ENCODE measurements at places on chromosomes 11 and 22.

DNA sequence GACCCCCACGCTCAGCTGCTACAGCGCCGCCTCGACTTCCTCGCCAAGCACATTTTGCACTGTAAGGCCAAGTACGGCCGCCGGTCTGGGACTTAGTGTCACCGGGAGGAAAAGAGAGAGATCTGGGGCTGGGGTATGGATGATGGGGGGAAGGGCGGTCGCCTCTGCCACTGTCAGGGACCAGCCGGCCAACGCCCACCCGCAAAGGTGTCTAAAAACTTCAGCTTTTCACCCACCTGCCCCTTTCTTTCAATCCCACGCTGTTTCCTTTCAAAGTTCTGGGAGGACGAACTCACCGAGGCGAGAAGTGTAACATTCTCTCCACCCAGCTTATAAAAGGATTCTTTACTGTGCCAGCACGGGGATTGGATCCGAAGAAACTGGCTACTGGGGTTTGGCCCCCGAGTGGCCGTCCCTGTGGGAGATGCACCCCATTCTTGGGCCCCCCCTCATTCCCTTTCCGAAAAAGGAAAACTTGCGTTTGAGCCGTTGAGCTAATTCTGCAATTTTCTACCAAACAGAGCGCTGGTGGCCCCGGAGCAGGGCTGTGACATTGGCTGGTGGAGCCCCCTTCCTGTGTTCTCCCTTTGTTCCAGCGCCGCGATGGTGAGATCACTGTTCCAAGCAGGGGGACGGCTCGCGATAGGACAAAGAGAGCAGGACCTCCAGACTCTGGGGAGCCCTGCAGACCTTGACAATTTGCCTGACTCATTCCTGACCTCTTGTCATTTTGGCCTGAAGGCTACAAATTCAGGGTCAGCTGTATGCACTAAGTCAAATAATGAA lies 1.8 kb downstream of the FJX1 start:
- no peak for DNase-seq

- no peak for DNase-seq
Observed at GRCh38 chr22:26751217-26751616, 93.8 kb downstream of the MIAT start.

DNA sequence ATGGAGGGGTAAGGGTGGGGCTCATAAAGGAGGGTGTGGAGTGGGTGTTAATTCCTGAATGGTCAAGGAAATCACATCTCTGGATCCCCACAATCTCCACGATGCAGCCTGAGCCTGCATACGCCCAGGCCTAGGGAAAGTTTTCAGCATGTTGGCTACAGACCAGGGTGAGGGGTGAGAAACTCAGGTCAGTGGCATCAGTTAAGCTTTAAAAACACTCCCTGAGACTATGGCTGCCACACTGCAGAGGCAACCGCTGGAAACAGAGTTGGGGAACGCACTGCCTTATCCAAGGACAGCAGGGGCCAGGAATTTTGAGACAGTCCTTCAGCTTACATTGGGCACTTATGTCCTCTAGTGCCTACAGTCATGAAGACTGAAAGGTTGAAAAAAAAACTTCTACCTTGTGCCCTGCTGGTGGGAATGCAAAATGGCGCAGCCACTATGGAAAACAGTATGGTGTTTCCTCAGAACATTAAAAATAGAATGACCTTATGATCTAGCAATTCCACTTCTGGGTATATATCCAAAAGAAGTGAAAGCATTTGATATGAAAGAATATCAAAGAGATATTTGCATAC lies 19.7 kb downstream of the DKK3 start:
- no peak for DNase-seq

DNA sequence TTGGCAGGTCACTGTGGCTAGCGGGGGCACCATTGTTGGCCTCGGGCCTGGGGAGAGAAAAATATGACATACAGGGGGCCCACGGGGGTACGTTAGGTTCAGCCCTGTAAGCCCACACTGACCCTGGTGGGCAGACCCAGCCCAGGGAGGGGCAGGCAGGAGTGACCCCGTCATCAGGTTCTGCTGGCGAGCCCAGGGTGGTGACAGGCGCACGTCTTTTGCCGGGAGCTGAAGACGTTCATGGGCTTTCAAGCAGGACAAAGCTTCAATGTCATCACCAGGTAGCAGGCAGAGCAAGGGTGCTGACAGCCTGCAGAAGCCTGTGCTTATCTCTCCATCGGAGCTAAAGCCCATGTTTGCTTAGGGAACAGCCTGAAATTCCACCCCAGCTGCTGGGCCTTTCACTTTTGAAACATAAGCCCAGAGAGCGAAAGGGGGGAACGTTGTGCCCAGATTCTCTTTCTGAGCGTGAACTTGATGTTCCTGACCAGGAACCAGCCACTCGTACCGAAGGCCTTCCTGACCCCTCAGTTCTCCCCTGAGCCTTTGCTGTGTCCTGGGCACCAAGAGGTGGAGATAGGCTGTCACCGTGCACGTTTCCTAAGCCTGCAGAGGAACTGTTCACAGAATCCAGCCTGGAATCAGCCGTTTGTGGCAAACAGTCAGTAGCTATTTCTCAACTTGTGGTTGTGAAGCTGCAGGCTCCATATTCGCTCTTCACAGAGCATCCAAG lies 74.0 kb upstream of the ATXN10 start:
- no peak for DNase-seq

DNA sequence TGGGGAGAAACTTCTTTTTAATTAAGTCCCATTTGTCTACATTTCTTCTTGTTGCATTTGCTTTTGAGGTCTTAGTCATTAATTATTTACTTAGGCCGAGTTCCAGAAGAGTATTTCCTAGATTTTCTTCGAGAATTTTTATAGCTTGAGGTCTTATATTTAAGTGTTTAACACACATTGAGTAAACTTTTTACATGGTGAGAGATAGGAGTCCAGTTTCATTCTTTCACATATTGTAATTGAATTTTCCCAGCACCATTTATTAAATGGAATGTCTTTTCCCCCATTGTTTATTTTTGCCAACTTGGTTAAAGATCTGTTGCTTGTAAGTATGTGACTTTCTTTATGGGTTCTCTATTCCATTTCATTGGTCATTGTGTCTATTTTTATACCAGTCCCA lies 1344.0 kb upstream of the RAG2 start:
- DNase-seq = no peak

GRCh38 chr11:117840881-117841550 lies 16.5 kb upstream of the FXYD2 start:
- DNase-seq = no peak

DNA sequence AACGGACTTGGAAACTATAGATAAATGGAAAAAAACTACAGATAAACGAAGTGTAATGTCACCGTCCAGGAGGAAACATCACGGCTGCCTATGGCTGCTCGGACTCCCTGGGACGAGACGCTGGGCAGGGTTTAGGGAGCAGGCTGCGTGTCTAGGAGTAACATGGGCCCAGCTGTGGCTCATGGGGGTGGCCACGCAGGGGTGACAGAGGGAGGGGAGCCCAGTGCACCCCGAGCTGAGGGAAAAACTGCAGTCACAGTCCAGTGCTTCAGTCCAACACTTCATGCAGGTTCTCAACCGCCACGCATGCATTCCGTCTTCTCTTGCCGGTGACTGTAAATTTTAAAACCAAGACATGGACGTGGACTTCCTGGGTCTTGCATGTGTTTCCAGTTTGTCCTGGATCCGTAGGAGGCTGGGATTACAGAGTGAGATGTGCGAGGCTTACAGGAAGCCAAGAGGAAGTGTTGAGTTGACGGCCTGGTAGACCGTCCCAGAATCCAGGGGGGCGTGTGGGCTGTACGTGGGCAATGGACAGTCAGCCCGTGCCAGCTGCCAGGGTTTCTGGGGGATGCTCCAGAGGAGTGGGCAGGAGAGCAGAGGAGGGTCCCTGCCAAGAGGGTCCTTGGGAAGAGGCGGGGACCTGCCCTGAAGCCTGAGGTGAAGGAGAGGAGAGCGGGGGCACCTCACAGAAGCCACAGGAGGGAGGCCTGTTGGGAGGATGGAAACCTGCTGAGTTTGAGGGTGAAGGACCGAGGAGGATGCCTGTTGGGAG lies 691.4 kb downstream of the BRD1 start:
- DNase-seq = no peak

DNA sequence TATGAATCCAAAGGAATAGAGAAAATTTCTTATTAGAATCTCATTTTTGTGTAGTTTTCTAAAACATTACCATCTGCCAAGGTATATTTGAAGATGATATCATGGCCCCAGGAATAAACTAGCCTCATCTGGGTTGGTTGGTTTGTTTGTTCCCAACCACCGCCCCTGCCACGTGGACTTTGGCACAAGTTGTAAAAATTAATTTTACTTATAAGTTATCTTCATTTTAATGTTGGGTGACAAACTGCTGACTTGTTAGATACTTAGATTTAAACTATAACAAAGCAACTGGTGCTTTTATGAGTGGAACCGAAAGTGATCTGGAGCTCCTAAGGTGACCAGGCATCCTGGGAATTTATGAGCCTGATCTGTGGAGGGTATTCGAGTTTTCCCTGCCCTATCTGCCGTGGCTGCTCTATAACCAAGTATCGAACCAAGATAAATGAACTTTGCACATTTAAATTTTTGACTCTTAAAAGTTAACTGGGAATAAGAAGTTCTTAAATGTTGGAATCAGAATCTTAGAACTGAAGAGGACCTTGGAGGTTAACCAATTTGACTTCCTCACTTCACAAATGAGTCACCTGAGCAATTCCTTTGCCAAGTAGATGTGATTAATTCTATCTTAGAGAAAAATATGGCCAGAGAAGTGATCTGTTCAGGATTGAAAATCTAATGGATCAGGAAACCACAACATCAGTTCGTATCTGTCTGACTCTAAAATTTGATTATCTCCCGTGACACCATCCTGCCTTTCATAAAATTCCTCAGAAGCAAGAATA lies 129.1 kb upstream of the ARHGAP42 start:
- DNase-seq = no peak

DNA sequence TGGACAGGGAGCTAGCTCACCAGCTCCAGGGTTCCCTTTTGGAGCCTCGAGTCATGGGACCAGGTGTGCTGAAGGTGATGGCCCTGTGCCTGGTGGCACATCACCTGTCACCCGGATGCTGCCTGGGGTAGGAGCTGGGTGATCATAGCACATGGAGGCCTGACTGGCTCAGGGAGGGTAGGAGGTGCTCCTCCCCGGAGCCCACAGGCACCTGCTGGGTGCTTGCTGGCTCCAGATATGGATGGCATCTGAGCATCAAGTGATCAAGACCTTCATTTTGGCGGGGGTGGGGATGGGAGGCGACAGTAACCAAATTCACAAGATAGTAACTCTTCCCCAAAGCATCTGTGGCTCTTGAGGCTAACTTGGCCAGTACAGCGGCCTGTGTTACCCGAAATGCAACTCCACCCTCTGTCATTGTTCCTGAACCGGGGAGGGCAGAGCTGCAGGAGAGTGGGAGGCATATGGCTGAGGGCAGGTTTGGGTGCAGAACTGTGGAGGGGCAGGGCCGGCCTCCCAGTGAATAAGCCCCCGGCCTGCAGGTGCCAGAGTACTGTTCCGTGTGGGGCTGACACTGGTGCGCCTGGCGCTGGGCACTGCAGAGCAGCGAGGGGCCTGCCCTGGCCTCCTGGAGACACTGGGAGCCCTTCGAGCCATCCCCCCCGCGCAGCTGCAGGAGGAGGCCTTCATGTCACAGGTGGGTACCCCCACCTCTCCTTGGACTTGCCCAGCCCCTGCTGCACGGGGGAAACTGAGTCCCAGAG lies 4.7 kb downstream of the TBC1D10C start:
- DNase-seq = no peak

DNA sequence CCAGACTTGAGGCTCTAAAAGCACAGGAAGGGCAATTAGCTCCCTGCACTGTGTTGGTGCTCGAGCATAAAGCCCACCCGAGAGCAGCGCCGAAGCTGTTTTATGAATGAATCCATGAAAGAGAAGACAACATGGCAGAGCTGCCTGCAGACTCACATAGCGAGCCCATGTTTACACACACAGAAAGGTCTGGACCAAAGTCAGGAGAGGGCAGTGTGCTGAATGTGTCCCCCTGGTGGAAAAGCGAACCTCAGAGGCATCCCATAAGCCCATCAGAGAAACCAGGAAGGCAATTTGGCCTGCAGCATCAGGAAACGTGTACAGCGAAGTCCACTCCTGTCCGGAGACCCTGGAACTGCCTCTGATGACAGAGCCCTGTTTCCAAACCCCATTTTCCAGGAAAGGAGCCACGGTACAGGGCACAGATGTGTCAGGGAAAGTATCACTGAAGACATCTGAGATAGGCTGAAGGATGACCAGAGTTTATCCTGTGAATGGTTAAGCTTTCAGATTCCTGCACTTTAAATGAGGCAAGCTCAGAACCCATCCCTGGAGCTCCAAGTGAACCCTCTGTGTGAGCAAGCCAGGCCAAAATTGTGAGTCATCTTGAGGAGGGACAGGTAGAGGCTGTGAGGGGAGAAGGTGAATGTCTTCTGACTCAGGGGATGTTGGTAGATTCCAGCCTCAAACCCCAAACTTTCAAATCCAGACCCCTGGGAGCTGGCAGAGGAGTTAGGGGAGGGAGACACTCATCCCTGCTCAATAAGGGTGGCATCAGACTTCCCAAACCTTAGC lies 36.9 kb downstream of the CHRDL2 start:
- no peak for DNase-seq

DNA sequence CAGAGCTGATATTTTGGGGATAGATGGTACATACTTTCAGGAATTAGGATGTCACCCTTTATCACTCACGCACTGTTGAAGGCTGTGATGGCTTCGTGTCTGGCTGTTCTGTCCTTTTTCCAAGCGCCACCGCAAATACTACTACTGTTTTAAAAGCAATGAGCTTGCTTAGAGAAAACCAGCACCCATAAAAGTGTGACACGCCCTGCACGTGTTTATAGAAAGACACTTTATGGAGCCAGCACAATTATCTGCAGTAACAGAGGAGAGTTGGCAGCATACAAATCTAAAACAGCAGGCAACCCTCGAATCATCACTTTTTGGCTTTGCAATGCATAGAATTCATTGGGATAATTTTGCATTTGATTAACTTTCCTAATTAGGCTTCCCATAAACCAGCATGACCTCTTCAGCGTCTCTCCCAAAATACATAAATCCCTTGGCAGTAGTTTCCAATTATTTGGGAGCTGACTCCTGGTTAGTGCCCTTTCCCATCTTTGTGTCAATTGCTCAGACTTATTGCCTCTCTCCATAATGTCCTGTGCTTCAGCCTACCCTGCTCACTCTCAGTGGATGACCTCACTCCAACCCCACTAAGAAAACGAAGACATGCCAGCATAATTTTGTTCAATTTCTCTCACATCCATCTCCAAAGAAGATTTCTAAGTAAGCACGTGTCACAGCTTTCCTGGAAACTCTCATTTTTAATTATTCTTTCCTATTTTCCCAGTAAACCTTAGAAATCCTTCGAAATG lies 118.7 kb upstream of the LARGE1 start:
- DNase-seq = no peak

GRCh38 chr11:215581-216037 lies 8.1 kb downstream of the RIC8A start:
- DNase-seq = no peak
